ENCODE measurements at places on chromosomes 5 and 9.
A peak's percentile ranks its signal among the peaks of the same experiment; 100 is the strongest.

DNA sequence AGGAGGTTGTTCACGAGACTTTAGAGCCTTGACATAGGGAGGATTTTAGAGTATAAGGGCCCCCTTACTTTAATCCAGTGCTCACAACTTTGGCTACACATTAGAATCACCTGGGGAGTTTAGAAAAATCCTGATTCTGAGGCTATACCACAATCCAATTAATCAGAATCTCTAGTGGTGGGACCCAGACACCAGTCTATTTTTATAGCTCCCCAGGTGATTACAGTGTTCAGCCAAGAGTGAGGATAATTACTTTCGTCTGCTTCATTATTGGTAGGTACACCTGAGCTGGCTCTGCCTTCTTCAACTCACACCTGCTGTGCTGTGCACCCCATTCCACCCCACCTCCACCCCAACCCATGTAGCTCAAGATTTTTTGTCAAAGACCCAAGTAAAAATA, 141.3 kb upstream of the EPB41L4A start:
- DNase-seq = no peak

GRCh38 chr5:180470361-180470760, 23.8 kb upstream of the CNOT6 start:
- DNase-seq = no peak

DNA sequence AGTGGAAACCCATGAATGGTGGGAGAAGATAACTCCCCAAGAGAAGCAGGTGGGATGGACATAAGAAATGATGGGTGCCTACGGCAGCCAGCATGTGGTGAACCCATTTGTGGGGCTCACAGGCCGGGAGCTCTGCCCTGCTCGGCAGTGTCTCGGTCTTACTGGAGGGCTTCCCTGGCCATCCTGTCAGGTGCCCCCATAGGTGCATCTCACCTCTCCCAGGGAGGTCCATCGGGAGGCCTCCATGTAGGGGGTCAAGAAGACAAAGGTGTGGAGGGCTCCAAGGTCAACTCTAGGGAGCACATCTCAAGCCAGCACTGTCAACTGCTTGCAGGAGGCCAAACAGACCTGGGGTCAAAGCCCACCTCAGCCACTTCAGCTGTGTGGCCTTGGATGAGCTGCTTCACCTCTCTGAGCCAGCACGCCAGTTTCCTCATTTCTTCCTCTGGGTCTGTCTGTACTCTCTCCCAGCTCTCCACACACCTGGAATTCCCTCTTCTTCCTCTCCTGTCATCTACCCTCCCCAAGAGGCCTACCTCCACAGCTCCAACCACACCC, 10.5 kb upstream of the ADGRD2 start:
- DNase-seq = no peak

- DNase-seq = peak; percentile 23
Observed at GRCh38 chr9:125634040-125634717, 72.8 kb downstream of the MAPKAP1 start.

- DNase-seq = peak; percentile 62
Observed at GRCh38 chr5:122192497-122193496, 63.5 kb downstream of the ZNF474 start.
